ENCODE measurements at places on chromosomes 7 and 10.
A peak's percentile ranks its signal among the peaks of the same experiment; 100 is the strongest.

DNA sequence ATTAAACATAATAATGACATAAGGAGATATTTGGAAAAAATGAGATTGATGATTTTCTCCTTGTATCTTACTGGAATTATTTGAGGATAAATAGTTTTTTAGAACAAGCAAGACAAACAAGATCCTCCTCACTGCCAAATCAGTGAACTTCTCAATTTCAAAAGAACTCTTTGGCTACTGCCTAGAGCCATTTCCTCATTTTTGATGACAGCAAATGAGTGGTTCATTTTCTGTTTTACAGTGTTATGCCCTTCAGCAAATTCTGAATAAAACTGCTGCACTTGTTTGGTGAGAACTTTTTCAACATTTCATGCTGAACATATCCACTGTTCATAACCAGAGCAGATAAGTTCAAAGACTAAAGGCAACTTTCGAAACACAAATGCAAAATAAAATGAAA is 42.5 kb upstream of the AHR start:
- ATAC-seq = no peak

DNA sequence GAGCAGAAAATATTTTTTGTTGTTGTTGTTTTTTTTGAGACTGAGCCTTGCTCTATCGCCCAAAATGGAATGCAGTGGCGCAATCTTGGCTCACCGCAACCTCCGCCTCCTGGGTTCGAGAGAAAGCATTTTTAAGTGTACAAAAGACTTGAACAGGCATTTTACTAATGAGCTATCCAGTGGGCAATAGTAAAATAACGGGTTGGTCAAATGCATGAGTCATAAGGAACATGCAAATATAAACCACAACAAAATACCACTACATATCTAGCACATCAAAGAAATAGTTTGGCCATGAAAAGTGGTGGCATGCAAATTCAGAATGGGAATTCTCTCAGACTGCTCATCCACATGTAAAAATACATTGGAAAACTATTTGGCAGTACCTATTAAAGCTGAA is 71.7 kb upstream of the TMEM106B start:
- peak; percentile 87 for ATAC-seq

GRCh38 chr7:66556549-66557213 is 72.0 kb upstream of the KCTD7 start:
- ATAC-seq = no peak

GRCh38 chr10:111128331-111129180 is 51.7 kb downstream of the ADRA2A start:
- peak; percentile 96 for ATAC-seq

DNA sequence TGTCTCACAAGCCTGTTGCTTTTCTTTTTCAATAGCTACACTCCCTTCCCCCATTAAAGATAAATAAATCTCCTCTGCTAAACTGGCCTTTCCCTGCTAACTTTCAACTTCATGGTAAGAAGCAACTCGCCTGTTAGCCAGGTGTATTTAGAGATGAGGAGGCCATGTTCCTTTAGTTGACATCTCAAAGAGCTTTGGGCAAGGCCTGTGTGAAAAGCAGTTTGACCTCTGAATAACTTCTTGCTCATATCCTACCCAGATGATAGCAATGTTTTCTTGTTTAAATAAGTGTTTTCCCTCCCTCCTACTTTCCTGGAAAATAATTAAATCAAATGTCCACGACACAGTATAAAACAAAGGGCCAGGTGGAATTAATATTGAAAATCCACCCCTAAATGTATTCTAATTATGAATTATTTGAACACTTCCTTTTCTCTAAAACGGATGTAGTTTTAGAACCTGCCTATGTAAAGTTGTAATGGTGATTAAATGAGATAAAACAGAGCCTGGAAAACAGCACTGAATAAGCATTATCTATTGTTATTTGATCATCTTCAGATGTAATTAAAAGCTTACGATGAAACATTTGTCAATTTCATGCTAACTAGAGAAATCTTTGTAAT is 78.5 kb downstream of the HGF start:
- no peak for ATAC-seq

DNA sequence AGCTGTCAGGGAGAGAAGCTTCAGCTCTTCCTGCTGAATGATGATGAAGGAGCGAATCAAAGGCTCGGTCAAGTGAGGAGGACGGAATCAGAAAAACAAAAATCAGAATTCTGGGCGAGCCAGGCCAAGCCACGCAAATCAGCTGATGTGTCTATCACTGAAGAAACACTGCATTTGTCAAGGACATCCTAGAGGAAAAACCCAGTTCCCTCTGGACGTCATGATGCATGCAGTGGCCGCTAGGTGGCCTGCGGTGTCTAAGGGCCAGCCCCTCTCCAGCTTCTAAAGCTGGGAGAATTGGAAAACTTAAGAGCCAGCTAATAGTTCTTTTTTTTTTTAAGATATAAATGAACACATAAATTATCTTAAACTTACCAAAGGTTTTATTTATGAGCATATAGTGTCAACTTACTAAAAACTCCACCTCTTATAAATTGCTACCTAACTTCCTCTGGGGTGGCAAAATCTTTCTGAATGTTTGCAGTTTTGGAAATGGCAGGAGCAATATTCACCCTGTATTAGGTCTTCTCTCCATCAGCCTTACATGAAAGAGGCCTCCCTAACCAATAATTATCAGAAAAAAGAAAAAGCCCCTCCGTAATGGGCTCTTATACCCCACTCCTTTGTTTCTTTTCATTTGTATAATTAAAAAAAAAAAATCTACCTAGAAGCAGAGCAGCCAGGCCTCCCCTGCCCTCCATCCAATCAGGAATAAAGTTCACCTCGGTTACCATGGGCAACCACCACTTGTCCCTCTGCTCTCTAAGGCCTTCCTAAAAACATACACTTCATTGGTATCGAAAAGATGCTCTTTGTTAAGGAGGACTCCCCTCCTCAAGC is 186.8 kb downstream of the USP6NL start:
- peak; percentile 53 for ATAC-seq

- ATAC-seq = no peak
Measured at GRCh38 chr7:77223261-77223660, 23.6 kb upstream of the FGL2 start.

GRCh38 chr10:114743521-114744231 is 77.9 kb upstream of the FHIP2A start:
- no peak for ATAC-seq
